ENCODE measurements at places on chromosomes 11 and 22.

DNA sequence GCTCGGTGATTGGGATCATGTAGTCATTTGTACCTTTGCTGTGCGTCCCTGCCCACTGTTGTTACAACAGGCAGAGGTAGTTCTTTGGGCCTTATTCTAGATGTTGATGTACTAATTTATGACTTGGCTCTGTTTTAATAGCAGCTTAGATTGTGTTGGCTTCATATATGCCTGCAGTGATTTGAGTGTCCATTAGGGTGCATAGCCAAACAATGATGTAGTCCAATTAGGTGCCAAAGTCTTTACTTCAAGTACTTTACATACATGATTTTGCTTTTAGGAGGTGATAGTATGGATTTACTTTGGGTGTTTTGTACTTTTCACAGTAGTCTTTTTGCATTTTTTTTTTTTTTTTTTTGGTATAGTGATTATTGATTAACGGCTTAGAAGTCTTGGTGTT, 46.4 kb downstream of the PPP6R3 start:
- no peak for DNase-seq

DNA sequence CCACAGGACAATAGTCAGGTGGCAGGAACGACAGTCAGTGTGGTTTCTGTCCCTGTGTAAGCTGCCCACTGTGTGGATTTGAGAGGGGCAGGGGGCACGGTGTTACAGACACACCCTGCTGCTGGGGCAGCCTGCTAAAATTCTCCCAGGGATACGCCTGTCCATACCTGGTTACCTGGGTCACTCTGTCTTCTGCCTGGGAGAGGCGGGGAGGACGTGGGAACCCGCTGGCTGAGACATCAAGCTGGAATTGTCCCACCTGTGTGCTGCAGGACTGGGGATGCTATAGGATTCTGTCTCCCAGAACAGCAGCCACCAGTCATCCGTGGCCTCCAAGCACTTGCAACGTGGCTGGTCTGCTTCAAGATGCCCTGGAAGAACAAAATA, 63.8 kb upstream of the LINC01488 start:
- no peak for DNase-seq

DNA sequence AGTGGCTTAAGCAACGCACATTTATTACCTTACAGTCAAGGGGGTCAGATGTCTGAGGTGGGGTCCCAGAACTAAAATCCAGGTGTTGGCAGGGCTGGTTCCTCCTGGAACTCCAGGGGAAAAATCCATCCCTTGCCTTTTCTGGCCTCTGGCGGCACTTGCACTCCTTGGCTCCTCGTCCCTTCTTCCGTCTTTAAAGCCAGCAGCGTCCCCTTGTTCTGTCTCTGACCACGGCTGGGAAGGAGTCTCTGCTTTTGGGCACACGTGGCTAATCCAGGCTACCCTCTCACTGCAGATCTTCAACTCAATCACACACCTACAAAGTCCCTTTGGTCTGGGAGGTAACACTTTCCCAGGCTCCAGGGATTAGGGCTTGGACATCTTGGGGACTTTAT, 73.5 kb upstream of the WNT7B start:
- no peak for DNase-seq

- DNase-seq = no peak
Observed at GRCh38 chr11:114326151-114326550, 30.0 kb downstream of the NNMT start.

- DNase-seq = no peak
Observed at GRCh38 chr11:64900263-64900678, 16.7 kb downstream of the ATG2A start.

GRCh38 chr22:27331526-27332281, 469.9 kb downstream of the MN1 start:
- no peak for DNase-seq

DNA sequence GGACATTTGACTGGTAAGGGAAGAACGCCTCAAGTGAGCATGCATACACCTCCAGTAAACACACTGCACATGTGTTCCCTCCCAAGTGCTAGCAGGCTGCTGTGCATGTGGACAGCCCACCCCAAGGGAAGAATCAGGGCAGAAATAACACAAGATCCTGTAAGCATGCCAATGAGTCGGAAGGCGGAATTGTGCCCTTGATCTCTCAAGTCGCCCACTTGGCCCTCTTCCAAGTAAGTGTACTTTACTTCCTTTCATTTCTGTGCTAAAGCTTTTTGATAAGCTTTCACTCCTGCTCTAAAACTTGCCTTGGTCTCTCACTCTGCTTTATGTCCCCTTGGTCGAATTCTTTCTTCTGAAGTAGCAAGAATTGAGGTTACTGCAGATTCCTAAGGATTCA, 139.6 kb downstream of the TRPC6 start:
- no peak for DNase-seq

- no peak for DNase-seq
Observed at GRCh38 chr11:91433284-91434010, 791.2 kb upstream of the FAT3 start.

DNA sequence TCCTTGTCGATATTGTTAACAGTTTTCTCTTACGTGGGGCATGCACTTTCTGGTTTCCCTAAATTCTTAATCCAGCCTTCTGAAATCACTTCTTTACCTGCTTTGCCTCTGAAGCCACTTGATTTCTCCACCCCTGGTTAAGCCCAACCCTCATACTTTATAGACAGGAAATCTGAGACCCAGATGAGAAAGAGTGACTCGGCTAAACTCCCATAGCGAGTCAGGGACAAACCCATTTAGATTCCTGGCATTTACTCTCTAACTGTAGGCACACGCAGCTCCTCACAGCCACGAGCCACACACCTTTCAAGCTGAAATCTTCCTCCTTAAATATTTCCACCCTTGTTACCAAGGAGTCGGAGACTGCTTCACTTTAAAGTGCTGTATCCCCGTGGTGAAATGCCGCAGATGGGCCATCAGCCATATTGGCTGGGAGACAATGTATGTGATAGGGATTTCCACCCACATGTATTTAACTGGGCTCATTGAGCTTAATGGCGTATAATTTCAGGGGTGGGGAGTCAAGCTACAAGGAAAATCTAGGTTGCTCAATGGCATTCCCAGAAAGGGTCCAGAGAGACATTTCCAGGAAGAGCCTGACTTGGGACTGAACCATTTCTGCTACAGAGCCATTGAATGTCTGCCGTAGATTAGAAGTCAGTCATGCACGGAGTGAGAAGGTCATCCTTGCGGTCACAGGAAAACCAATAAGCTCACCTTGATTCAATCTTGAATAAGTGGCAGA, 49.9 kb upstream of the GRK3 start:
- DNase-seq = no peak

DNA sequence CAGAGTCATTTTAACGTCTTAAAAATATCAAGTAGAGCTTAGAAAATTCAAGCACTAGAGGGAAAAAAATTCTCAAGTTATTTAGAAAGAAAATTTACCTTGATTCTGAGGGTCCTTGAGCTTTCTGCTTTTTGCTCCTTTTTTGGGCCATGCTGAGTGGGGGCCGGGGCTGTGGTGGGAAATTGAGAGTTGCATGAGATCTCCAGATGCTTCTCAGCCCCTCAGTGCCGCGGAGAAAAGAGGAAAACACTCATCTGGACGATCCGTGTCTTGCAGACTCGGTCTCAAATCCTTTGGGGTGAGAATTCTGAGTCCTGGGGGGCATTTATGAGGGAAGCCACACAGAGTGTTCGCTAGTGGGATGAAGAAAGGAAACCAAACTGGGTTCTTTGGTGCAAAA, 700.8 kb downstream of the TBC1D22A start:
- no peak for DNase-seq

DNA sequence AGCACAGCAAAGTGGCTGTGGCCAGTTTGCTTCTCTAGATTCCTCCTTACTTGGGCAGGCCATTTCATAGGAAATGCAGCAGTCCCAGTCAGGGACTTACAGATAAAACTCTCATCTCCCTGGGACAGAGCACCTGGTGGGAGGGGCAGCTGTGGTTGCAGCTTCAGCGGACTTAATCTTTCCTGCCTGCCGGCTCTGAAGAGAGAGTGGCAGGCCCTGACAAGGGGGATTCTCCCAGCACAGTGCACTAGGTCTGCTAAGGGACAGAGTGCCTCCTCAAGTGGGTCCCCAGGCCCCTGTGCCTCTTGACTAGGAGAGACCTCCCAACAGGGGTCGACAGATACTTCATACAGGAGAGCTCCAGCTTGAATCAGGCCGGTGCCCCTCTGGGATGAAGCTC, 1649.1 kb downstream of the LRRC4C start:
- DNase-seq = no peak

DNA sequence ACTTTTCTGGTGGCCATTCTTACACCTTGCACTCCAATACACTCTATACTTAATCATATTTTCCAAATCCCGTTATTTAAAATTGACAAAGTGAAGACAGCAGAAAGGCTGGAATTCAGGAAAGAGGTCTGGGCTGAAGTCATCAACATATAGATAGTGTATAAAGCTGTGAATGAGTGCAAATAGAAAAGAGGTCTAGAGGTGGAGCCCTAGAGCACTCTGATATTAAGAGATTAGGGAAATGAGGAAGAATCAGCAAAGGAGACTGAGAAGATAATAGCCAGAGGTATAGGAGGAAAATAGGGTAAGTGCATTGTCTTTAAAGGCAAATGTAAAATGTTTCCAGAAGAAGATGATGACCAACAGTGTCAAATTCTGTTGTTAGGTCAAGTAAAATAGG, 7.9 kb downstream of the CTR9 start:
- no peak for DNase-seq

DNA sequence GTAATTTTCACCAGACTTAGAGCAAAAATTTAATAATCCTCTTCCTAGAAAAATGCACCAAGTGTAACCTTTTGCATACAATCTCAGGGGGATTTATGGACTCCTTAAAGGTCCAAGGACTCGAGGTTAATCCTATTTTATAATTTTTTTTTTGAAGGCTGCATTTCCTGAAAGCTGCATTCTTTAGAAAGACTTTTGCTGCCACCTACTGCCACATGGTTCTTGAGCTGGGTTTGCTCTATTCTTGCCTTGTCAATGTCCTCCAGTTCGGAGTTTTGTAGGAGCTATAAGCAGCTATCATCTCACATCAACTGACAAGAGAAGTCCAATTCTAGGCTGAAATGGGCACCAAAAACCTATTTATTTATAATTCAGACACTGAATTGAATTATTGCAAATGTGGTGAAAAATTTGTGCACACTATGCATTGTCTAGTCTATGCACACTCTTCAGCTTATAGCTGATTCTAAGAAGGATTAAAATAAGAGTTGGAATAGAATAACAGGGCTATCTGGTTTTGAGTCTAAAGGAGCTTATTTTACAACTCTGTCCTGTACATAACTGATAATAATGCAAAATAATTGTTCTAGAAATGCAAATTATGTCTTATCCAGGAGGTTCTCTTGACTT, 31.3 kb downstream of the TRAF6 start:
- peak; percentile 60 for DNase-seq

DNA sequence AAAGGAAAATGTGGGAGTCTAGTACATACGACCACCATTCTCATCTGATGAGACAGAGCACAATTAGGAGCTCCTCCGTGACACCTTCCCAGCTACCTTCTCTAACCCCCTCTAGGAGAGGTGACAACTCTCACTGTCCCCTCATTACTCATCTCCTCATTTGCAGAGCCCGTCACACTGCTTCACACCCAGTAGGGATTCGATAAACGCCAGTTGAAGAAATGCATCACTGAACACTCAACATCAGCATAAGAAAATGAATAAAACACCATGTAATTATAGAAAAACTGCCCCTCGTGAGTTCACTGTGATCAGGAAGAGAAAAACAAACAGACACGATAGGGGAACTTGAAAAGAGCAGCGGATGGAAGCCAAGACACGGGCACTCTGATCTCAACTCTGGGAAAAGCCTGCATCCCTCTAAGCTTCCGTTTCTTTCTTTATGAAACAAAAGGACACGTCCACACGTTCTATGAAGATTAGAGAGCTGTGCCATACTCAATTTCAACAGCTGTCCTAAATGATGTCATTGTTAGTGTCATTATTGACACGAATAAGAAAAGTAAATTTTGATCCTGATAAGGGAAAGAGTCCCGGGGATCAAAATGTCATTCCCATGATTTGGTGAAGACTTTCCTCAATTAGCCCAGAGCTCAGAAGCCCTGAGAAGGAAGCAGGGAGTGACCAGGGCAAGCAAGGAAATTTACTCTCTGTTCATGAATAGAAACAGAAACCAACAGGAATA, 356.9 kb downstream of the LARGE1 start:
- no peak for DNase-seq

- DNase-seq = no peak
Observed at GRCh38 chr22:33116841-33117547, 58.8 kb upstream of the SYN3 start.

DNA sequence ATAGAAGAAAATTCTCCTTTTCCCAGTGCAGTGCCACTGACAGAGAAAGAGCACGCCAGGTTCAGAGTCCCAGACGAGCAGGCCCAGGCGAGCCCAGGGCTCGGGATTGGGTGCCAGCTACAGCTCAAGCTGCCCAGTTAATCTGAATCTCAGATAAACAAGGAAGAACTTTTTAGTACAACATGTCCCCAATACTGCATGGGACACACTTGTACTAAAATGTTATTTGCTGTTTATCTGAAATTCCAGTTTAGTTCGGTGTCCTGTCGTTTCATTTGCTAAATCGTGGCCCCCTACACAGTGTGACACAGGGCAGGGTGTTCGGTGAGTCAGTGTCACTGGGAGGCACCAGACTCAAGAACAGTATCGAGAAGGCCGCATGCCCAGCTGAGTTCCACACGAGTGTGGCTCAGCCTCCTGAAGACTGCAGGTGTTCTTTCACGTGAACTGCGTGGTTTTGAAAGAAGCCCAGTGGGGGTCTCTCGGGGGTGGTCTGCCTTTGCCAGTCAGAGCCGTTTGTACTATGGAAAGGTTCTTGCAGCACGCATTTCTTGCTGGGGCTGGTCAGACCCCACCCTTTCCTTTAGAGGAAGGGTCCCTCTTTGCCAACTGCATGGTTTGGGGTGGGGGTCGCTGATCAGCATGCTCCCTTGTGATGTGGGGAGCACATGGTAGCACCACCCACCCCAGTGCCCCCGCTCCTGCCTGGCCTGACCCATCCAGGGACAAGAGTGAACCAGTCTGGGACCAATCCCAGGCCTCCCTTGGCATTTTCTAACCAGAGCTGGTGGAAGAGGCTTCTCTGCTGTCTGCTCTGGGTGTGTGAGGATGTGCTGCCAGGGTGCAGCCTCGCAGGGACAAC, 115.6 kb upstream of the B3GAT1 start:
- no peak for DNase-seq

DNA sequence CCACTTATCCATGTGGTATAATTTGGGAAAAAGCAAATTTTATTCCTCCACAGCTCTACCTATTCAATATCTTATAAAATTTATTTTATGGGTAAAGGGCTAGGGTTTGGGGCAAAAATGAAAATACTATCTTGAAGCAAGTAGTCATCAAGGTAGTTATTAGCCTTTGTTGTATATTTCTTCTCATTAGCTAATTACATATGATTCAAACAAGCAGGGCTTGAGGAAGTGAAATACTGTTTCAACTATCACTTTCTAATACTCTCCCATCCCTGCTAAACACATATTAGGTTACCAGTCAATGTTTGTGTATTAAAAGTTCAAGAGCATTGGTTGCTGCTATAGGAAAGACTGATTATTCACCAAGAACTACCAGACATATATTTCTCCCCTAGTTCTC, 517.3 kb downstream of the METTL15 start:
- no peak for DNase-seq

GRCh38 chr11:70506986-70507385, 108.7 kb downstream of the CTTN start:
- no peak for DNase-seq

GRCh38 chr11:46918083-46918787, at the start of gene LRP4:
Gene LRP4, minus strand, starts transcription at chr11:46918550. Its CDS starts 171 bp downstream, at chr11:46918379.
- DNase-seq = no peak

GRCh38 chr11:22666688-22667439, 453 bp downstream of the GAS2 start:
- DNase-seq = no peak

GRCh38 chr11:126415128-126415527, 59.6 kb downstream of the ST3GAL4 start:
- peak; percentile 96 for DNase-seq
